Right atrium auricular region (tissue), 2 donors: ENCODE measurements at places on chromosomes 3 and 15.

GRCh38 chr3:169607949-169608348, 55.6 kb downstream of the MECOM start:
- no peak for DNase-seq

DNA sequence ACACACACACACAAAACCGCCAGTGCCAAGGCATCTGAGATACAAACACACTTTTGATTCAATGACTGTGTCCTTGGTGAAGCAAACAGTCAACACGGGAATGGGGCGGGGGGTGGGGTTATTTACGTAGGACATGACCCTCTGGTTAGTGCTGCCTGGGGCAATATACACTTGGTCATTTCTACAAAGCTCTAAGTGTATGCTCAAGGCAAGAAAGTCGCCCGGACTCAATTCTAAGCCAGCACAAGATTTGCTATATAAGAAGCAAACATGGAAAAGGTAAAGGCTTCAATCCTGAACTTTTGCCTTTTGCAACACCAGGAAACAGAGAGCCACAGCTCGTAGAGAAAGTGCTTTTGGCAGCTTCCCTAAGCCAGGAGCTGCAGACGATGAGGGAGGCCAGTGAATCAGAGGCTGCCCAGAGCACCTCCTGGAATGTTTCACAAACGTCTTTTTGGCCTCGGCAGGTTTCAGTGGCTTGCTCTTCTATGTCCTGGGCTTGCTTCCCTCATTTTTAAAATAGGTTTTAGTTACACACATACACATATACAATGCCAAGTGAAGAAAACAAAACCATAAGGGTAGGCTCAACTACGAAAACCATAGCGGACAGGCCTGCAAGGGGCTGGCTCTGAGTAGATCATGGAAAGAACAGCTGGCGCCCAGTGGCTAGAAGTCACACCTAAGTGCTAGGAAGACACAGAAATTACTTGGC, 73.6 kb downstream of the TM4SF4 start:
- DNase-seq = no peak

DNA sequence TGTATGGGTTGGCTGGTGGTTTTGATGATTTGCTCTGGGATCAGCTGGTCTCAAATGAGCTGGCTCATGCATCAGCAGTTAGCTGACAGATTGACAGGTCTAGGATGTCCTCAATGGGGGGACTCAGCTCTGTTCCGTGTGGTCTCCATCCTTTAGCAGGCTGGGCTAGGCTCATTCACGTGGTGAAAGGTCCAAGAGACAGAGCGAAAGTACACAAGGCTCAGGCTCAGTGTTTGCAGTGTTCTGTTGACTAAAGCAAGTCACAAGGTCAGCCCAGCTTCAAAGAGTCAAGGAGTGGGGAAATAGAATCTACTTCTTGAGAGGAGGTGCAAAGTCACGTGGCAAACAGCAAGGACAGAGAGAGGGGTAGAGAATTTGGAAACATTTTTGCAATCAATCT, 126.5 kb upstream of the CMC1 start:
- DNase-seq = no peak

GRCh38 chr3:25424614-25425013, 3.4 kb upstream of the RARB start:
- no peak for DNase-seq

DNA sequence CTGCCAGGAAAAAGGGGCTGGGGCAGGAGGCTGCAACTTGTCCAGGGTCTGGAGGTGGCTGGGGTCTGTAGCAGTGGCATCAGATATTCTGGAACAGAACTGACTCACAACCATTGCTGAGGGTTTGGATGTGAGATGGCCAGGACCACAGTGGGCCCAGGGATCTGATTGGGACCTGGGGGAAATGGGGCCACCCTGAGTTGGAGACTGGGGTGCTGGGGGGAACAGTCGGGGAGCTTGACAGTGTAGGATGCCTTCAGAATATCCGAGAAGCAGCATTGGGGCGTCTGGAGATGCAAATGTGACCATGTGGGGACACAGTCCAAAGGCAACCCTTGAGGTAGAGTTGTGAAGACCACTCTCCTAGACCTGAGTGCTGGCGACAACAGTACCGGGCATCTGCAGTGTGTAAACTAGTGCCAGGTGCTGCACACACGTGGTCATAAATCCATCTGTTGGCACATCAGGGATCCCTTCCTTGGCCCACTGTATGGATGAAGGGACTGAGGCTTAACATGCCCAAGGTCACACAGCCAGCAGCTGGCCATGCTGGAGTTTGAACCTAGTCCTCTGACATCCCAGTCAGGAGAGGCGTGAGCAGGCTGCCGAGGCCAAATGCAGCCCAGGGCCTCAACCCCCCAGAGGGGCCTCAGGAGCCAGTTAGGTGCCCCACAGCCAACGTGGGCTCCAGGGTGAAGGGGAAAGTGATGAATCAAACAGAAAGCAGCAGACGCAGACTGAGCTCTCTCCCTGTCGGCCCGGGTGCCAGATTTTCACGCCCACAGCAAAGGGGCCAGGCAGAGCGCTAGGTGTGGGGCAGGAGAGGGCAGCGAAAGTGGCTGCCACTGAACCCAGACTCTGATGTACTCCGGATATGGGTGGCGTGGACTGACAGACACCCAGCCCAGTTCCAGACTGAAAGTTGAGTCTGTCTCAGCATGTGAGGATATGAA, 18.8 kb downstream of the HEMK1 start:
- no peak for DNase-seq

GRCh38 chr3:141280690-141281089, 49.1 kb downstream of the PXYLP1 start:
- peak; percentile 5 for DNase-seq

- no peak for DNase-seq
Measured at GRCh38 chr3:165553371-165553770, 283.9 kb downstream of the BCHE start.

DNA sequence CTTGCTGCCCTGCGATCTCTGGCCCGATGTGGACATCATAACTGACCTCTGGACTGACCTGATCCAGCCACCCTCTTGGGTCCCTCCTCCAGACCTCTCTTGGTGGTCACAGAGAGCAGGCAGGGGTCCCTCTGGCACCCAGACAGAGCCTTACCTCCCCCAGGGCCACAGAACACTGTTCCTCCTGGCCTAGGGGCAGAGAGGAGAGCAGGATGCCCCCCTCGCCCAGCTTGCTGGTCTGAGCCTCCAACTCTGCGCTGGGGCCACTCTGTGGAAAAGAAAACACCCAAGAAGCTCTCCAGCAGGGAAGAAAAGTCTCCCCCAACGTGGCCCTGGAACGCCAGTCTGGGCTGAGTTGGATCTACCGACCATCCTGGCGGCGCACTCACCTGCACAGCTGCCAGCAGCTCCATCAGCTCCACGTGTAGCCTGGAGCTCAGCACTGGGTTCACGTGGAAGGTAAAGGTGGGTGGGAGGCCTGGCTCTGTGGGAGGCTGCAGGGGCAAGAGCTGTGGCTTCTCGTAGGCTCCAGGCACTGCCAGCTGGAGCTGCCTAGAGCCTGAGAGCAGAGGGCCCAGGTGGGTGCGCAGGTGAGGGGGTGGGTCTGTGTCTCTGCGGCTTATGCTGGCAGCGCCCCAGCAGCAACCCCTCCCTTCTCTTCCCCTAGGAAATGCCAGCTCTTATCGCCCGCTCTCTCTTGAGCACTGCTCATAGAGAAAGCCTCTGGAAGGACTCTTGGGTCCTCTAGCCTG, 6.0 kb downstream of the PLA2G4F start:
- no peak for DNase-seq

GRCh38 chr3:56918111-56918568, 116.4 kb upstream of the ARHGEF3 start:
- no peak for DNase-seq

DNA sequence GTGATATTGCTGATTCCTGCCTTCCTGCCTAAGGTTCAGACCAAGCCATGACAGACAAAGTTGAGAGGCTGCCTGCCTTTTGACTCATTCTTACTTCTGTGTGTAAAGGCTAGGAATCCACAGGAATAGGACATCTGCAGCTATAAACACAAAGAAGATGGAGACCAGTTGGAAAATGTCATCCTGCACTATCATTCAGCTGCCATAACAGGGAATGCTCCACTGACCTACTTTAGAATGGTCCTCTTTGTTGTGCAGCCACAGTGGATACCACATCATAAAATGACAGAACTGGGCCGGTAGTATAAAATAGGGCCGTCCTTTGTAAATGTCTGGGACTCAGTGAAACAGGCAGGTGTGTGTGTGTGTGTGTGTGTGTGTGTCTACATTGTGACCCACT, 75.1 kb downstream of the STAC start:
- DNase-seq = no peak

- no peak for DNase-seq
Measured at GRCh38 chr3:2968475-2968874, 141.7 kb downstream of the IL5RA start.

GRCh38 chr3:146160321-146160963, 542 bp downstream of the PLOD2 start:
- peak; percentile 88 for DNase-seq

DNA sequence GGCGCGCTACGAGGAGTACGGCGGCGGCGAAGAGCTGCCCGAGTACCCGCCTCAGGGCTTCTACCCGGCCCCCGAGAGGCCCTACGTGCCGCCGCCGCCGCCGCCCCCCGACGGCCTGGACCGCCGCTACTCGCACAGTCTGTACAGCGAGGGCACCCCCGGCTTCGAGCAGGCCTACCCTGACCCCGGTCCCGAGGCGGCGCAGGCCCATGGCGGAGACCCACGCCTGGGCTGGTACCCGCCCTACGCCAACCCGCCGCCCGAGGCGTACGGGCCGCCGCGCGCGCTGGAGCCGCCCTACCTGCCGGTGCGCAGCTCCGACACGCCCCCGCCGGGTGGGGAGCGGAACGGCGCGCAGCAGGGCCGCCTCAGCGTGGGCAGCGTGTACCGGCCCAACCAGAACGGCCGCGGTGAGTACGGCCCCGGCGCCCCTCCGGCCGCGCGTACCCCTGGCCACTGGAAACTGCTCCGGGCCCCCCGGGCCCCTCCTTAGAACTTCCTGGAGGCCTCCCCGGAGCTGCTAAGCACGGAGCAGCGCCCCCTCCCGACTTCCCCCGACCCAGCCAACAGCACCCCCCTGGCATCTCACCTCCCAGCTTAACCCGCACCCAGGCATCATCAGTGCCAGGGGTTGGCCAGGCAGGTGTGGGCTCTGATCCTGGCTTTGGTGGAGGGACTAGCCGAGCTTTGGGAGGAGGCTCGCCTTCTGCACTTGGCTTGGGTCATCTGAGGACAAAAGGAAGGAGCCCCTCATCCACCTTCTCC, 1.4 kb downstream of the LOXL1 start:
- DNase-seq = no peak

DNA sequence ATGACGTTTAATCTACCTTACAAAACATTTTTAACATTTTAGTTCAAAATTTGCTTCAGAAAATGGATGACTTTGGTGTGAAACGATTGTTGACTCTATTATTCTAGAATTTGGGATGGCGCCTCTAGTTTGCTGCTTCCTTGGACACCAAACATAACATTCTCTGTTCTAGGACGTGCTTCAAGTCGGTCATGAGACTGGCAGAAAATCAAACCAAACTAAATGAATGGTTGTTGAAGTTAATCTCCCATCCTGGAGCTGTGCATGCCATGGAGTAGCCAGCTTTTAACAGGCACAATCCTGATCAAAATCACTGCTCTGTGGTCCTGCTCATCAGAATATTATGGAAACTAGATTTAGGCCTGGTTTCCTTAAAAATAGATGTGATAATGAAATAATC, 9.6 kb upstream of the LRRFIP2 start:
- no peak for DNase-seq

- DNase-seq = no peak
Measured at GRCh38 chr3:25534007-25534406, 105.9 kb downstream of the RARB start.

GRCh38 chr15:80106051-80106450, 46.6 kb downstream of the ZFAND6 start:
- DNase-seq = no peak
